ENCODE measurements at places on chromosomes 3 and 15.

- DNase-seq, result no peak
Observed at GRCh38 chr3:25043749-25044148, 384.3 kb upstream of the RARB start.

DNA sequence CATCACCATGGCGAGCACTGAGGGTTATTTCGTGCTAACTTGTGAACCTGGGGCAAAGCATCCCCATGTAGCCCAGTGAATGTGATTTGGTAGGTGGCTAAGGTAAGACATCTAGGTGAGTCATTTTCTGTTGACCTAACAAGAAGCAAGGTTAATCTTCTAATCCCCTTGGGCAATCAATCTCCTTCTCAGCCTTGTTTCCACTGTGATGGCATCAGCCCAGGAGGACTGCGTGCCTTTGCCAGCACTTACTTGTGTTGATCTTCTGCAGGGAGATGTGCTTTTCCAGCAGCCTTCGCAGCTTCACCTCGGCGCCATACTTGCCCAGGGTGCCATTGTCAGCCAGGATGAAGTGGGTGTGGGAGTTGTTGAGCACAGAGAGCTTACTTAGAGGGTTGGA lies 35.7 kb downstream of the TRPM1 start:
- DNase-seq, result no peak

DNA sequence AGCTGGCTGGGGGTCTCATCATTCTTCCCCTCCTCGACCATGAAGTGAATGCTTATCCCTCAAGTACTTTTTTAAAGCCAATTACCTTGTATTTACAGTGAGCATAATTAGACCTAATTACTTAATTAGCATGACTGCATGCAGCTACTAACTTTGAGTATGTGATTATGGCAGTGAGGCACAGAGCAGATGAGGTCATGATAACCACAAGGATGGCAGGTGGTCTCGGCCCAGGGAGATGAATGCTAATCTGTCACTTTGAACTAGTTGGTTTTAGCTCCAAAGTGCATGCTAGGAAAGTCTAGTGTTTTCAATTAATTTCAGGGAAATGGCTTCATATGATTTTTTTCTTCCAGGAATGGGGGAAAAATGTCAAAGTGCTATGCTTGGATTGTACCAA lies 233.8 kb downstream of the NTRK3 start:
- no peak for DNase-seq

GRCh38 chr3:126963261-126964190 lies 19.4 kb upstream of the PLXNA1 start:
- no peak for DNase-seq

DNA sequence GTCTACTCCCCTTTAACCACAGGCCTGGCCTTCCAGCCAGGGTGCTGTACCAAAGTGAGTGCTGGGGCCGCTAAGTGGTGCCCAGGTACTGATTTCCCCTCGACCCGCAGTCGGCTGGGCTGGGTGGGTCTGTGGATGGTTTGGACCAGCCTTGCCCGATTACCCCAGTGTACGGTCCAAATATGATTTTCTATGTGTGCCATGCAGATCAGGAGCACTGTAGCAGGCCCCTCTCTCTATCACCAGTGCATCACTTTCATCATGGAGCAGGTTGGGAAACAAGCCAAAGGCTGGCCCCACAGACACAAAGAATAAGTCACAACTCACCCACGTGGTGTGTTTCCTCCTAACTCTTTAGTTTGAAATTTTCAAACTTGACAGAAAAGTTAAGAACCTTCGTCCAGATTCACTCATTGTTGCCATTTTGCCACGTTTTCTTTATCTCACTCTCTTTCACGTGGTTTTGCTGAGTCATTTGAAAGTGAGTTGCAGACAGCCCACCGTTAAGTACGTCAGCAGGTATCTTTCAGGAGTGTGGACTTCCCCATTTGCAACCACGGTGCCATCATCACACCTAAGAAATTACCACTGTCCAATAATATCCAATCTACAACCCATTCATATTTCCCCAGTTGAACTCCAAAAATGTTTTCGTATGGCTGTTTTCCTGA lies 37.0 kb downstream of the ZNF710 start:
- DNase-seq, result peak; percentile 66

GRCh38 chr3:5136211-5136918 lies 14.3 kb downstream of the ARL8B start:
- DNase-seq, result no peak

- DNase-seq, result no peak
Observed at GRCh38 chr3:155418407-155418806, 124.9 kb upstream of the STRIT1 start.

DNA sequence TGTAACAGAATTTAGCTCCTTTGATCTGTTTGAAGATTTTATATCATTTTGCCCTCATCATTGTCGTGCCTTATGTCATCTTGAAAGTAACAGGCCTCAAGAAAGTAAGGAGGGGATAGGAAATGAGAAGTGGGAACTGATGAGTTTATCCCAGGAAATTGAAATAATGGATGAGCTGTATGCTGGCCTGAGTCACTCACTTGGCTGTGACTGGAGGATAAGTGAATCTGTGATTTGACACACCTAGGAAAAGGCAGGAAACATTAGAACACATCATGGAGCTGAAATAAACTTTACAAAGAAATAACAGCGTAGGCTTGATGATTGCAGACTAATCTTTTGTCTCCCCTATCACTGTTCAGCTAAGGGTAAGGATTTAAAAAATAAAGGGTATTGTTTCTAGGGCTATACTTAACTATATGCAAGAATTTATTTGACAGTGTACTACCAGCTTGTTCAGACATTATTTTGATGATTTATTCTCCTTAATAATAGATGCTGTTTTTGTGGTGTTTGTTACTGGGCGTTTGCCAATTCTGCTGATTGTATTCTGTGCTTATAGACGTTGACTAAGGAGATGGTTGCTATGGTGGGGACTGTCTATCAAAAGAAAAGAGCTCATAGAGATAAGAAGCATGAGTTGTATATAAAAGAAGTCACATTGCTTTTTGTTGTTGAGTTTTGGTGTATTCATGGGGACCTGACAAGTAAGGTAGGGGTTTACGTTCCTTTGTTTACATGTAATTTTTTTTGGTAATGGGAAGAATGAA lies 105.6 kb upstream of the ROPN1 start:
- DNase-seq, result no peak

DNA sequence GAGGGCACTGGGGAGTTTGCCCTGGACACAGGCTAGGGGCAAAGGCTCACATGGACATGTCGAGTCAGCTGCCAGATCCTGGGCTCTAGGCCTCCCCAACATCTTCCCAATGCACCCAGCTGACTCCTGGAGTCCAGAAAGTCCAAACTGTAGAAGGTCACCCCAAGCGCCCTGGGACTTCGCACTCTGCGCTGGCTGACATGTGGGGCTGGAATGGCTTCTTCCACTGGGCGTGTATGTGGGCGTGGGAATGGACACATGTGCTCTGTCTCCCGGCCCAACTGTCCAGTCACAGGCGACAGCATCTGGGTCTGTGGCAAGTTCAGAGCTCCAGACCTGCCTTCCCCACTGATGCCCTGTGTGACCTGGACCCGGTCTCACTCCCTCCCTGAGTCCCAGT lies 13.2 kb upstream of the FURIN start:
- no peak for DNase-seq

DNA sequence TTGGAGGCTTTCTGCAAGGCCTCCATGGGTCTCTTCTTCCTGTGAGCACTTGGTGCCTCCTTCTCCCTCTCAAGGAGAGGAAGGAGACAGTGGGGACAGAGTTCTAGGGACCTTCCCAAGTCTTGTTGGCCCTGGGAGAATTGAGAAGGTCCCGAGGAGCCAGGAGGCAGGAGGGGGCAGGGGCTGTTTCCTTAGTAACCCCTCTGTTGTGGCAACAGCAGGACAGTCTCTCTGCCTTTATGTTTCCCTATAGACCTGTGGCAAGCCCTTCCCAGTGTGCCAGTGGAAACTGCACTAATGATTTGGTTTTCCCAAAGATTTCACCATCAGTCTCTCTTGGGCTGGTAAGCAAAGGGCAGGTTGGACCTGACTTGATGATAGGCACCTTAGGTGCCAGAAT lies 87.8 kb upstream of the GALNT15 start:
- DNase-seq, result no peak

- DNase-seq, result no peak
Observed at GRCh38 chr3:177039490-177040274, 157.6 kb downstream of the TBL1XR1 start.

DNA sequence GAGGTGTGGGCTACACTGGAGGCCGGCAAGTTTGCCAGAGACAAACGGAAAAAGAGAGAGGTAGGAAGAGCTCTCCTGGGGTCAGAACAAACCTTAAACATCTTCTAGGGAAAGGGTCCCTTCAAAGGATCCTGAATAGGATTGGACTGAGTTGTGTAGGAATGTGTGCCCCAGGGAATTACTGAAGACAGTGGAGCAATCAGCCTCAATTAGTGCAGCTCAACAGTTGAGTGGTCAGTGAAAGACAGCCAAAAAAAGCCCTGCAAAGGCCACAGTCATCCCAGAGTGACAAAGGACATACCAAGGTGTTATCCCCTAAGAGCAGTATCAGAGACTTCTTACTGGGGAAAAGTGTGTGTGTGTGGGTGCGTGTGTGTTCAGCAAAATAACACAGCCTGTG lies 70.3 kb downstream of the NUP210 start:
- DNase-seq, result no peak

- DNase-seq, result no peak
Observed at GRCh38 chr3:133750259-133750656, 4.1 kb downstream of the TF start.

GRCh38 chr3:11596387-11596786 lies 47.3 kb downstream of the VGLL4 start:
- DNase-seq, result no peak

DNA sequence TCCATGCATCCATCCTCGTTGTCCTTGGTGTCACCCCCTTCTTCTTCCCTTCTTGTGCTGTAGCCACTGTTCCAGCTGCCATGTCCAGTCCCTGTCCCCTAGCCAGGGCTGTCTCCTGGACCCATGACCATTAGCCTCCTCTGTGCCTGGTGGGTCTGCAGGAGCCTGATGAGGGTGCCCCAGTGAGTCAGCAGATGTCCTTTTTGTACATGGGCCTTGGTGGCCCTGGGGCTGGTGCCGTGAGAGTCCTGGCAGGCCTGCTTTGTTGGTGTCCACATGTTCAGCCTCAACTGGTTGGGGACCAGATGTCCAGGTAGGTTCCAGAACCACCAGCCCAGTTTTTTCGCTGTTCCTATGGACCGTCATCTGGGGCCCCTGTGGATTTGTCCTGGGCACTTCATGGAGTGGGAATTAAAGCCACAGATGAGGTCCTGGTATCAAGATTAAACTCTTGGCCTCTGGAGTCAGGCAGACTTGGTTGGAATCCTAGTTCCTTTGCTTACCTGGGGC lies 66.1 kb downstream of the FBLN2 start:
- no peak for DNase-seq

Measured in activated naive CD8-positive, alpha-beta T cell treated with anti-CD3 and anti-CD28 coated beads for 36 hours (primary cell).